ENCODE measurements at places on chromosomes 4 and X.

- no peak for DNase-seq
Measured at GRCh38 chr4:22099896-22100295, 151.3 kb upstream of the KCNIP4 start.

GRCh38 chr4:1171311-1172227 lies 814 bp downstream of the SPON2 start:
- no peak for DNase-seq

DNA sequence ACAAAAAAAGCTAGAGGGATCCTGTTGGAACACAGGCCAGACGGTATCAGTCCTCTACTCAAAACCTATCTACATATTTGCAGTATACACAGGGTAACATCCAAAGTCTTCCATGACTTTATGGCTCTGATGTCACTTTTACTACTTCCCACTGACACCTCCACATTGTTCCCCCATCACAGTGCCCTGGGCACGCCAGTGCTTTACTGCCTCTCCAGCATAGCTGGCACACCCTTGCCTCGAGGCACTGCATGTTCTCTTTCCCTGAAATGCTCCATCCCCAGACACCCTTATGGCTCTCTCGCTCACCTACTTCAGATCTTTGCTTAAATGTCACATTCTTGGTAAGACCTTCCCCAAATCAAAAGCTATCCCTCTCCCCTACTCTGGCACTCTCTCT lies 6.3 kb upstream of the ATP10D start:
- DNase-seq: no peak

GRCh38 chr4:144757969-144758368 lies 112.0 kb downstream of the HHIP start:
- no peak for DNase-seq

GRCh38 chr4:970046-970745 lies 3.2 kb downstream of the DGKQ start:
- DNase-seq: no peak

GRCh38 chr4:2096073-2096609 lies 37.0 kb downstream of the NAT8L start:
- no peak for DNase-seq

DNA sequence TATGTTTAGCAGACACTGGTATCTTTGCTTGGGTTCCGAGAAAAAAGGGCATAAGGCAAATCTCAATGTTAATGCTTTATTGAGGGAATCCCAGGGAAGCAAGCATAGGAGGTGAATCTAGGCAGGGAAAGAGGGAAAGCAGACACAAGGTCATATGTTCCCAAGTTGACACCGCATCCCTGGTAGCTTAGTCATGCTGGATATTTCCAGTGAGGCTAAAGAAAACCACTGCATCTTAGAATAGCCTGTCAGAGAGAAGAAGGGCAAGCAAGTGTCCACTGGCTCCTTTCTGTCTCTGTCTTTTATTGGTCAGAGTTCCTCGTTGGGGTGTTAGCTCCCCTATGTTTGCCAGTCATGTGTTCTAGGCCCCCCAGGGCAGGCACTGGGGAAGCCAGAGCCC lies 104.7 kb downstream of the NKX6-1 start:
- no peak for DNase-seq

DNA sequence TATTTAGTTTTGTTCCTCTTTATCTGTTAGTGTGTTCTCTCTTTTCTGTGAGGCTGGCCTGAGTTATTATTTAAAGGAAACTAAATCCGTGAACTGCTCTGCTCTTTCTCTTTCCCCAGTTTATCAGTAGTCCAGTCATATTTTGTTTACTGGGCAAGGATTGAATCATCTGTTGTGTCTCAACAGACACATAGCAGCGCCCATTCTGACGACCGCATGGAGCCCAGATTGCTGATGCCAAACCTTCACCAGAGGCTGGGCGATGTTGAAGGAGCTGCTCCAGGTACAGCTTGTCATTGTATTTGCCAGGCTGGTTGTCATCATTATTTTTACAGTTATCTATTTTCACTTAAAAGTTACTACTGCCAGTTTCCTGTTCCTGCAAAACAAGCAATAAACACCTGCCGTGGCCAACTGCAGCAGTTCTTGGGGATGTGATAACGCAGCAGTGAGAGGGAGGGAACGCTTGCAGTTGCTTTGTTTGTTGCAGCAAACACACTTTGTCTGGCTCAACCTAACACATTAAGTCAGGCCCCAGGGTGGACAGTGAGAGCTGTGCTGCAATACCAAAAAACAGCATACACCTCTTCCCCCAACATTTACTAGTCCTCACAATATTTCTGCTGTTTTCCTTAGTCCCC lies 10.1 kb downstream of the REELD1 start:
- DNase-seq: no peak

GRCh38 chr4:34922325-34922724 lies 1322.0 kb downstream of the ARAP2 start:
- DNase-seq: no peak

GRCh38 chrX:68895341-68895755 lies 66.5 kb downstream of the EFNB1 start:
- DNase-seq: no peak

DNA sequence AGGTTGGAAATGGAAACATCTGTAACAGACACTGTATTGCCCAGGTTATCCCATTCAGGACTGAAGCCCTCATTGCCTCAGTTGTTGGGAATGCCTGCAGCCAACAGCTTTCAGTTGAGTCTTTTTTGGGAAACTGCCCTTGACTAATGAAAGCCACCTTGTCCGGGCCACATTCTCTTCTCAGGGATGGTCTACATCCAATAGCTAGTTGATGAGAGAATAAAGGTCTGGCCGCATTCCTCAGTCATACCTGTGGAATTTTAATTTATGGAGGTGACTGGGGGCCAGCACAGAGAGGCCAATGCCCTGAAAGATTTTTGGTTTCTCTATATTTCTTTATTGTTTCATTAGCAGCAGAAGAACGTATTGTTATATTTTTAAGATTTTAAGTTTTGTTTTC lies 147.6 kb upstream of the MSX1 start:
- DNase-seq: no peak

GRCh38 chr4:124890522-124890921 lies 178.0 kb upstream of the ANKRD50 start:
- DNase-seq: no peak

GRCh38 chr4:25223802-25224375 lies 9.9 kb upstream of the PI4K2B start:
- DNase-seq: no peak

DNA sequence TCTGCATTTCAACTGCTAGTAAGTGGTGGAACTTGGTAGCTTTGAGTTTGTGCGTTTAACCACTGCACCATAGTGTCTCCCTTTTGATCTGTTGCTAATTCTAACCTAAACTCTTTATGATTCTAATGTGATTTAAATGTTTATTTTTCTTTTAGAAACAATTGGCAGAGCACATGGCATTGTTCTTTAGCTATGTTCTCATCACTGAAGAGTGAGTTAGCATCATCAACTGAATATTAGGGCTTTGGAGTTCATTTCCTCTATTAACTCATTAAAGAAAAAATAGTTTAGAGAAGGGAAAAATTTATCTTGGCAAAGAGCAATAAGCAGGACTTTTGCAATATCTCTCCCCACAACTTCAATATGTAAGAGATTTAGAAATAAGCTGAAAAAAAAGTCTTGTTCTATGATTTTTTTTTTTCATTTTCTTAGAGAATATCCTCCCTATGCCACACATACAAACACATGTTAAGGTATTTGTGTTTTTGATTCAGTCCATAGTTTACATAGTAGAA lies 25.7 kb downstream of the CPEB2 start:
- DNase-seq: no peak

- DNase-seq: no peak
Measured at GRCh38 chrX:78119521-78120227, 15.6 kb downstream of the PGK1 start.

DNA sequence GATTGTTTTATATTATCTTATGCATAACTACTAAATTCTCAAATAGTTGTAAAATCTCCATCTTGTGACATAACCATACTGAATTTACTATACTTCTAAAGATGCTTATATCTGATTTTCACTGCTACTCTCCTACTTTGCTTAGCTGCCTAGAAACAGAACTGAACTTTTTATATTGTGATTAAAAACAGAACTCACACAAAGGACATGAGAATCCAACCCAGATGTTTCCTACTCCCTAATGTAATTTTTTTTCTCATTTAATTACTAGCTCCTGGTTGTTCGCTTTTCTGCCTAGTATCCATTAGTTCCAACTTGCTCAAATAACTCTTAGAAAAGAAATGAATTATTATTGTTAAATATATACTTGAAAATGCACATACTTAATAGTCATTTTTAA lies 283.5 kb upstream of the ACTRT1 start:
- DNase-seq: no peak

Data from 8988T (cell line).